Stimulated activated CD8-positive, alpha-beta memory T cell treated with anti-CD3 and anti-CD28 coated beads, Interleukin-7, amount 100 ng/mL, for 48 hours (primary cell): ENCODE measurements at places on chromosomes 6 and 20.

- no peak for DNase-seq
Observed at GRCh38 chr20:64006490-64006889, 25.6 kb downstream of the PRPF6 start.

DNA sequence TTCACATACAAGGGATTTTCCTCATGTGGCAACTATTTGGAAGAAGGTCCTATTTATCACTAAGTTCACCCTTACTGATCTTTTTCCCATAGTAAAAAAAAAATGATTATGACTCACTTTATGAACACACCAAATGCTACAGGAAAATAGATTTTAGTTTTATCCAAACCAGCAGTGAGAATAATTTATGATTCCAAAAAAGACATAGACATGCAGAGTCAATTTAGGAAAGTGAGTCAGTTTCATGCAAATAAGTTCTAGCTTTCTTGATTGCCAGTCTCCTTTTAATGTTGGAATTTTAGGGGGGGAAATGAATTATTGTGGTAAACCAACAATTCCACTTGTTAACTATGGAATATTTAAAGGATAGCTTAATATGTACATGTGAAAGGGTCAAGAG, 64.0 kb upstream of the RNF146 start:
- no peak for DNase-seq

DNA sequence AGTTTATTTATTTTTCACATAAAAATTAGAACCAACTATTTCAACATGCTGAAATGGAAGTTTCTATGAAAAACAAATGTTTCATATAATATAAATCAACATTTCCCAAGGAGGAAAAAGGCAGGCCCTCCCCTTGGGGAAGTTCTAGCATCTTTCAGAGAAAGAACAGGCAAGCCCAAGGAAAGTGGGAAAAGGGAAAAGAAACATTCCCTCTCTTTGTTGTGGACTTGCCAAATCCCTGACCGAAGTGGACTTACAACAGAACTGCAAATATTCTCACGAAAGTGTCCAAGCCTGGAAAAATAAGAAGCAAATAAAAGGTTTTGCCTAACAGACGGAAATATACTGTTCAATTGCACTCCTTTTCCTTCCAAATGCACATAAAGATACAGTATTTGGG, 214.4 kb downstream of the ATXN1 start:
- DNase-seq = no peak

DNA sequence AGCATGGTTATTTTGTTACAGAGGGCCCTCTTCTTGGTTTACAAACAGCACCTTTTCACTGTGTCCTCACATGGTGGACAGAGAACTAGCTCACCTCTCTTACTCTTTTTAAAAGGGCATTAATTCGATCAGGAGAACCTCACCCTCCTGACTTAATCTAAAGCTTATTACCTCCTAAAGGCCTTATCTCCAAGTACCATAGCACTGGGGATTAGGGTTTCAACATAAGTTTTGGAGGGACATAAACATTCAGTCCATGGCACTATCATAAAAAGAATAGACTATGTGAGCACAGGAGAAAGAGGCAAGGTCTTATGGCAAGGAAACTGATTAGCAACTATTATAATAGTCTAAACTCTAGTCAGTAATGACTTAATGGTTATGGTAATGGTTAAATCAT, 736.2 kb upstream of the ADGRB3 start:
- DNase-seq = no peak

DNA sequence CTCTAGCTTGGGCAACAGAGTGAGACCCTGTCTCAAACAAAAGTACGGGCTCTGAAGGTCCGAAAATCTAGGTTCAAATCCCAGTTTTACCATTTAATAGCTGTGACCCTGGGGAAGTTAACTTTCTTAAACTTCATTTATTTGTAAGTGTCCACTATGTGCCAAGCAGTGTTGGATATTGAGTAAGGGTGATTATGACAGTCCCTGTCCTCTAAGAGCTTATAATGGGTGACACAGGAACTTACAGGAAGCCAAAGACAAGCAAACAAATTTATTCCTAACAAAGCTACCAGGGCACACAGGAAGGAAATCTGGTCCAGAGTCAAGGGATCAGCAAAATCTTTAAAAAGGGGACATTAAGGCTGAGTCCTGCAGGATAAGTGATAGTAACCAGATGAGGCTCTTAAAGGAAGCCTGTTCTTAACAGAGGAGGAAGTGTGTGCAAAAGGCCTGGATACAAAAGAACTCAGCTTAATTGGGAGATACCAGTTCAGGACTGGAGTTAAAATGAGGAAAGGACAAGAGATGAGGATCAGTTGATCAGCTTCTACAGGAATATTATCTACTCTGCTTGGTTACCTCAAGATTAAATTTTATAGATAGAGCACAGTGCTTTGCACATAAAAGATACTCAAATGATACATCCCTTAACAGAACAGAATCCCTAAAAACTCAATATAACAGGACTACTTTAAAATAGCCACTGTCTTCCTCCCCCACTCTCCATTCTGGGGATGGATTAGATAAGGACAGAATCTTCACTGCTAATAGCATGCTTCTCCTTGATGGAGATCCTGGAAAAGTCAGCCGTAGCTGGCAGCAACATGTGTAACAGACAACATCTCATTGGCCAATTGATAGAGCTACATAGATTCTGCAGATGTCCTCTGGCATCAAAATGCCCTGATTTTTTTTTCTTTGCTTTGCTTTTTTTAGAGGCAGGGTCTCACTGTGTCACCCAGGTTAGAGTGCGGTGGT, 6.1 kb downstream of the SNX3 start:
- DNase-seq = no peak

GRCh38 chr20:36544134-36545018, 3.1 kb downstream of the MYL9 start:
- no peak for DNase-seq

DNA sequence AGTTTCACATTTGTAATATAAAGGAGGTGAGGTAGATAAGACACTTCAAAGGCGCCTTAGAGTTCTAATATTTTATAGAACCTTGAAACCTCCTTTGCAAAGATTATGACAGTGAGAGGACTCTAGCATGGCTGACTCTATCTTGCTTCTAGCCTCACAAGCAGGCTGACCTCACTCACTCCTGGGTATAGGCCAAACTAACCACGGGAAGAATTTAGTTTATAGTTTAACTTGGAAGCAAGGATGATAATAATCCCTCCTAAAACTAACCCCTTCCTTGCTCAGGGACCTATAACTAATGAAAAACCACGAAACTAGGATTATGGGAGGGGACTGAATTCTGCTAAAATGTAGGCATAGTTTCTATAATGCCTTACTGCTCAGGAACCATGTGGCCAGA, 84.3 kb downstream of the FILIP1 start:
- DNase-seq = no peak

- no peak for DNase-seq
Observed at GRCh38 chr6:105429676-105430075, 26.8 kb upstream of the PREP start.

GRCh38 chr6:106220485-106220884, 105.1 kb downstream of the ATG5 start:
- DNase-seq = no peak

DNA sequence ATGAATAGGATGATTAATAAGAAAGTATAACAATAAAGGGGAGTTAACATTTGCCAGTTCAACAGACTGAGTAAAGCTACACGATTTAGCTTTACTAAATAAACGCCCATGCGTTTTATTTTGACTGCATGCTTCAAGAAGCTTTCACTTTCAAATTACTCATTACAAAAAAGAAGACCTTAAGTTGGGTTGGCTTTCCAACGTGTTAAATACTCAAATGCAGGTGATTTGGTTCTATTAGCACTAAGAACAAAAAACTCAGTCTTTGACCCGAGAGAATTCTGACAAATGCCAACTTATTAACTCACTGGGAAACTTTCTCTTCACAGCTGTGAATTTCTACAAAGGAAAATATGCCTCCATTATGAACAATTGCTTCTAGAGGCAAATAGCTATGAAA, 24.8 kb downstream of the RNF146 start:
- DNase-seq = no peak

DNA sequence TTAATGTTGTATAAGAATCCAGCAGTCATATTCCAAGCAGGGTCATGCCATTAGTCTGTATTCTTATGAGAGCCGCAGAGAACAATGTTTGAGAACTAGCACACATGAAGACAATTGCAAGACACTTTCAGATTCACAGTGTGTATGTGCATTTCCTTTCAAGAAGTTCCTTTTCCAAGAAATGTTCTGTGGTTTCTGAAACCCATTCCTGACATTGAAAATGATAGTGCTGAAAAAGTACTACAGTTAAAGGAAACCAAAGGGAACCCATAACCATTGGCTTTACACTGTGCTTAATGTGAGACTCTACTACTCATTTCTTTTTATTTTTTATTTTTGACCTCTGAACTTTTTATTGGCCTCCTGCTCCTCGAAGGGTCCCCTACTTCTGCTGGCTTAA, 4.2 kb upstream of the CALHM6 start:
- DNase-seq = no peak

GRCh38 chr6:166542580-166542912, 43.9 kb downstream of the RAMACL start:
- DNase-seq = no peak

DNA sequence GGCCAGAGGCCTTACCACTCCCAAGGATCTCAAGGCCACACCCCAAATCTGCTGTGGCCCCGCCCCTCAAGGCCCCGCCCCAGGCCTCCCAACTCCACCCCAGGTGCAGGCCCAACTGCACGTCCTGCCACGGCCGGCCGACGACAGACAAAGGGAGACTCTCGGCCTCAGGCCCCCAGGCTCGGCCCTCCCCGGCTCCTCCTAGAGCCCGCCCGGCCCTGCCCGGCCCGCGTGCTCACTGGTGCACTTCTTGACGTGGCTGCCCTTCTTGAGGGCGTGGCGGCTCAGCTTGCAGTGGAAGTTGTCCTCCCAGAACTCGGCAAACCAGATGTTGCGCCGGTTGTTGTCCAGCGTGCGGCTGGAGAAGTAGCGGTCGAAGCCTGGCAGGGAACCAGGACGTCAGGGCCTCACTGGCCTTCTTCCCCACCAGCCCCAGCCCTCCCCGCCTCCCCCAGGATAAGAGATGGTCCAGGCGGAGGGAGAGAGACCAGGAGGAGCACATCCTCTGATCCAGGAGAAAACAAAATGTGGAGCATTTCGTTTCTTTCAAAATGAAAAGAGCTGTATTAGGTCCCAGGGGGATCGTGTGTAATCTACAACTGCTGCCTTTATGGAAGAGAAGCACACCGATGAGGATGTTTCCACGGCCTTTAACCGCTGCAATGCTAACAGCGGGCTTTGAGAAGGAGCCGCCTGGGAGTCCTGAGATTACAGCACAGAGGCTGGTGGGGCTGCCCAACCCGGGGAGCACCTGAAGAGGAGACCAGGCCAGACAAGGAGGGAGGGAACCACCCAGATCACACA, 89.4 kb downstream of the GRM4 start:
- peak; percentile 6 for DNase-seq

DNA sequence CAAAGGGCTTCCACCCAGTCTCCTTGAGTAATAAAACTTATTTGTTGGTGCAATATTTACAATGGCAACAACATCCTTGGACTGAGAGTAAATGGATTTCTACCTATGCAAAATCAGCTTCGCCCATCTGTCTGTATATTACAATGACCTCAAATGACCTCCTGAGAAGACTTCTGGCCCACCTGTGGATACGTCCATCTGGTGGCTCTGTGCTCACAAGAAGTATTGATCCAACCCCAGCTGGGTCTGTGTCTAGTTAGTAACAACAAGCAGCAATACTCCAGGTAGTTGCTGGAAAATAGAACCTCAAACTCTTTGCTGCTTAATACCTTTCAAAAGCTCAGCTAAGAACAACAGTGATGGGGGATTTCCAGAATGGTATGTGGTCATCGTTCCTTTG, 34.7 kb upstream of the GSTA4 start:
- DNase-seq = no peak

- no peak for DNase-seq
Observed at GRCh38 chr6:30029588-30029987, 31.5 kb upstream of the POLR1H start.

- no peak for DNase-seq
Observed at GRCh38 chr6:3152689-3153088, 4.7 kb downstream of the TUBB2A start.

DNA sequence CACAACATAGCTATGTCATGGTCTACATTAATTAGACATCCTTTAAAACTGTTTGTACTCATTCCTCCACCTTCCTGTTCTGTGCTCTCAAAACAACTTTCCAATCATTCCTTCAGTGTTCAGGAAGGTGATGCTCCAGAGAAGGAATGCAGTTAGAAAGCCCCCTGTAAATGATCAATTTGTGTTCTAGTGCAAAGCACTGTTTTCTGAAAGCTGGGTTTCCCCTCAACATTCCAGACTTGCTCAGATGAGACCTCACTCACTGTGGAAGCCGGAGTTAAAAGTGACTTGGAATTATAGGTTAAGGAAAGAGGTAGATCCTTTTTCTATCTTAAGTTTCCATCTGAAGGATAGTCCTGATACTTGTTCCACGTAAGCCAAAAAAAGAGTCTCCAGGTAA, 95.9 kb downstream of the BMP2 start:
- DNase-seq = no peak

- no peak for DNase-seq
Observed at GRCh38 chr6:67003844-67004243, 1296.8 kb upstream of the EYS start.

- DNase-seq = no peak
Observed at GRCh38 chr6:117771403-117771802, 96.1 kb downstream of the NUS1 start.

GRCh38 chr6:144898741-144899140, 613.6 kb downstream of the UTRN start:
- no peak for DNase-seq

GRCh38 chr20:38255393-38255792, 5.1 kb downstream of the KIAA1755 start:
- no peak for DNase-seq

DNA sequence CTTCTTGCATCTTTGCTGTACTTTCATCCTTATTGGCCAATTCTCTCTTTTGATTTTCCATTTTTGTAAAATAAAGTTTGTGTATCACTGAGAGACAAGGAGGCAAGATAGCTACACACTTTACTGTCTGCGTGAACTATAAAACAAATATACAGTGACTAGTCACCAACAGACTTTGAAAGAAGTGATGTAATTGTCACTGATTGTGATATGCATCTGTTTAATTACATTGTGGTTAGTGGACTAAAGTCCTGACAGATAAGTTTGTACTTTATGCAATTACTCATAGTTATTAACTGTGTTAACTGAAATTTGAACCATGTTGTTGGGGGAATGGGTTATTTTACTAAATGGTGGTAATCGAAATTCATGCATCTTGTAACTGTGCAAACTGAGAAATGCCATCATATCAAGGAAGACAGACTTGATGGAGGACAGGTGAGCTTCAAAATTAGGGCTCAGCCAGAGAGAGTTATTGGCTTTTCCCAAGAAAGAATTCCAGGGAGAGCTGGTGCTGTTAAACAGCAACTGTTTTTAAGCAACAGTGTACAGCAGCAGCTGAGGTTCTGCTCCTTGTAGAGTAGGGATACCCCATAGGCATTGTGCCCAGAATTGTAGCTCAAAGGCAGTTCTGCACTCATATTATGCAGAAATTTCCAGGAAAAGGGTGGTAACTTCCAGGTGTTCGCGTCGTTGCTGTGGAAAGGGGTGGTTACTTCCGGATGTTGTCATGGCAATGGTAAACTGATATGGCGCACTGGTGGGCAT, 62.9 kb downstream of the EFHC1 start:
- no peak for DNase-seq

- no peak for DNase-seq
Observed at GRCh38 chr20:1038205-1038604, 36.1 kb upstream of the RSPO4 start.
